ENCODE measurements at places on chromosomes 4 and X.

DNA sequence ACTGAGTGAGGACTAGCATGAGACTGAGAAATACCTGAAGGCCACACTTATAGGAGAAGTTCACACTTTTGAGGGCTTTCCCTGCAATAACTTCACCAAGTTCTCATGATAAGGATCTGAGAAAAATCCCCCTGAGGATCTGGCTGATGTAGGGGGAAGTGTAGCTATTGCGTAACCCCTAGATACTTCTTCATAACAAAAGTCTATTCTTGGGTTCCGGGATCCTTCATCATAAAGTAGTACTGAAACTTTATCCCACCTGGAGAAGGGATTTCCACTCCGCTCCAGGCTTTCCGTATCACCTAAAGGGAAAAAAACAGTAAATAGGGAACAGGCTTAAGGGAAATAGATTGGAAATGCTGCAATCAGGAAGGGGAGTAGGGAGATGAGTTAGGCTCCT is 13.3 kb downstream of the USP27X start:
- no peak for DNase-seq

DNA sequence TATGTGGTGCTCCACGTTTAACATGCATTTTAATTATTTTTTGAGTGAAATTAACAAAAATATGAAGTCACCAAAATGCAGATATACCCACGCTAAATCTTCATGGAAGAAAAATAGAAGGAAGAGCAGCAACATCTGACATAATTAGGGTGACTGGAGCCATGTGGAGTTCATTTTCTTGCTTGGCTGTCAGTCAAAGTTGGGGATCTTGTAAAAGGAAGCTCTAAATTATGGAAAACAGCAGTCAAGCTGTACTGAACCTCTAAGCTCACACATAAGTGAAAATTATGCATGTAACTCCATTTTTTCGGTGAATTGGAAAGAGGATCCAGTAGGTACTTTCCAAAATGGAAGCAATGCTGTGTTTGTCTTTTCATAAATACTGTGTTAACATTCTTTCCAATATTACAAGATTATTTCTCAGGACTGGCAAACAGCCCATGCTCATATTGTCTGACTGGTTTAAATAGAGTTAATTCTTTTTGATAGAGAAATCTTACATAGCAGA is 9.7 kb upstream of the PDGFC start:
- DNase-seq: no peak

DNA sequence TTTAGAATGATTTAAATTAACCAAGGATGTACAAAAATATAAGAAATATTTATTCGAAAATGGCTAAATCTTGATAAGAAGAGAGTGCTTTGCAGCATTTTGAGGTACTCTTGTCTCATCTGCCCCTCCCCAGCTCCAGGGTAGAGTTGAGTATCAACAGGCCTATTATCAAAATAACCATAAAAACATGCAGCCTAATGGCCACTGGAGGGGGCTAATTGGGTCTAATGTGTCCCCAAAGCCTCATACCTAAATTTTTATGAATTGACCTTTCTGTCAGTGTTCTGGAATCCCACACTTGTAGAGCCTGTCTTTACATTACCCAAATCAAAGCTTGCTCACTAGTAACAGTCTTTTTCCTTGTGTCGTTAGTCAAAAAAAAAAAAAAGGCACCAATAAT is 544.9 kb upstream of the CPXCR1 start:
- peak; percentile 3 for DNase-seq

DNA sequence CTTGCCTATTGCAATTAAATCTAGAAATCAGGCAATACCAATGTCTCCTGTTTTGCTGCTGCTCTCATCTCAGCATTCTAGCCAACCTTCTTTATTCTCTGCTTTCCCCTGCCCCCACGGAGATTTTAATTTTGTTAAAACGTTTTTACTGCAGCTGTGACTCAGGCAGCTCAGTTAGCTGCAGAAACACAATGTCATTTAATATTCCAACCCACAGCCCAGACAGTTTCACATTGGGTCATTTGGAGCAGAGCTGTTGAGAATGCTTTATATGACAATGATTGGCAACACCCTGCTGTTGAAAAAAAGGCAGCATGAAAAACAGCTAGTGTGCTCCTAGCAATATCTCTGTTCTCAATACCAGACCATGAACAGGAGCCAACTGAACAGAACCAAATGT is 12.6 kb upstream of the SLC10A4 start:
- DNase-seq: no peak

DNA sequence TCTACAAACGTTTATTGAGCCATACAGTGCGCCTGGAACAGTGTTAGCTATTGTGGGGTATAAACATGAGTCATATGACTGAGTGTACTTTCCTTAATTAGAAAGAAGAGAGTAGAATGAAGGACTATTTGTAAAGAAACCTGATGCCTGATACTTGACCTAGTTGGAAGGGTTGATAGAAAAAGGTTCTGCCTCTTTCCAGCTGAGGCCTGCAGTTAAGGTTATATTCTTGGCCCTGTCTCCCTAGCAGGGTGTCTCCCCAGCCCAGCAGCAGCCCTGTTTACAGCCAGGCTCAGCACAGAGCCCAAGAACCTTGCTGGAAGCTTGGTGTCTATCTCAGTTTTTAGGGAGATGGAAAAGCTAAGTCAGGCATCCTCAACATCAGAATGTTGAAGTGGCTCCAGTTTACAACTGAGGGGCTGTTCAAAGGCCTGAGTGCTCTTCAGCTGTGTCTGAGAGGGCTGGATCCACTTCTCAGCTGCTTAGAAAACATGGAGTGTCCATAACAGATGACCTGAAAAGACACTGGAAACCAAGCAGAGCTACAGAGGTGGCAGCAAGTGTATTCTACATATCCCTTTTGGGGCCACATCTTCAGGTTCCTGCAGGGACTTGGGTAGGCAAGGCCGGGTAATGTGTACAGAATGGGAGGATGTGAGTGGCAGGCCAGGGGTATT is 21.6 kb downstream of the NYX start:
- DNase-seq: no peak

DNA sequence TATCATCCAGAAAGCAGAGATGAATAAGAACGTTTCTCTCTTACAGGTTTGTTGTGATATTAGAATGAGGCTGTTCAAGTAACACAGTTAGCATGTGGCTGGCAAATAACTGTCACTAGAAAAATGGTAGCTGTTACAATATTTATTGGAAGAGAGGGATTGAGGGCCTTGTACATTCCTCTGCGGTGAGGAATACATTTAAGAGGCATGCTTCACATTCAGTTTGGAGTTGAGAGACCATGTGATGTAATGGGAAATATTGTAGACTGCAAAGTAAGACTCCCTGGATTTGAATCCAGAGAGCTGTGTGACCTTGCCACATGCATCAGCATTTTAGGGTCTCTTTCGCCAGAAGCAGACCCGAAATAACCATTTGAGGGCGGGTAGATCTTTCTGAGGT is 104.8 kb upstream of the KIT start:
- no peak for DNase-seq

GRCh38 chr4:75555294-75556164 is at the start of gene ODAPH:
TSS of gene ODAPH (plus strand) at chr4:75556066. CDS start at chr4:75556083, 17 bp downstream.
- DNase-seq: peak; percentile 34

DNA sequence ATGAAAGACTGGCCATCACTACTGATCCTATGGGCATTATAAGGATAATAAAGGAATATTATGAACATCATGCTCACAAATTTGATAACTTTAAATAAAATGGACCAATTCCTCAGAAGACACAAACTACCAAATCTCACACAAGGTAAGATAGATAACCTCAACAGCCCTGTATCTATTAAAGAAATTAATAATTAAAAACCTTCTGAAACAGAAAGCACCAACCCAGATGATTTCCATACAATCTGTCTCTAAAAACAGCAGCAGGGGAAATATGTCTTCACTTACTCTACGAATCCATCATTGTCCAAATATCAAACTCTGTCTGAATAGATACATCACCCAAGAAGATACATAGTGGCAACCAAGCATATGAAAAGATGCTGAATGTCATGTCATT is 55.2 kb downstream of the LCORL start:
- DNase-seq: no peak

- peak; percentile 72 for DNase-seq
Measured at GRCh38 chrX:2627272-2627867, 63.7 kb upstream of the CD99 start.

Data from NAMALWA (cell line).